ENCODE measurements at places on chromosomes 16 and 17.

- no peak for DNase-seq
These were observed 32.4 kb downstream of the TIMM22 start for GRCh38 chr17:1029196-1029921.

GRCh38 chr17:15406081-15406480 lies 61.3 kb downstream of the CDRT4 start:
- DNase-seq = no peak

DNA sequence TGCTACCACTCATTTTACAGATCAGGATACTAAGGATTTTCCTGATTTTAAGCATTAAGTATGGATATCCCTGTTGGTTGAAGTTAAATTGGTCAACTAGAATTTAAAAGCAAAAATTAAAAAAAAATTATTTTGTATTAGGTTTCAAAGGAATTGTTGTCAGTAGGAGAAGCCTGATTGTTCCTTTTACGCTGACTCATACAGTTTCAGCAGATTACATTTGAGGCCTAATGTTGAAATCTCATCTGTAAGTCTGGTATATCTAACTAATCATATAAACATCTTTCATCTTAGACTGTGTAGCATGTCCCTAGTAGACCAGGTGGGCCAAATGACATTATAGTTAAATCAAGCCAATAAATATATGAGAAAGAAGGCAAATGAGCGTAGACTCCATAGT lies 83.5 kb downstream of the FTO start:
- DNase-seq = no peak

GRCh38 chr16:48963306-48963705 lies 318.3 kb downstream of the CBLN1 start:
- no peak for DNase-seq

Data from activated CD4-positive, alpha-beta T cell treated with anti-CD3 and anti-CD28 coated beads, Interleukin-2, amount 50 U/mL, for 1 hour (primary cell).